ENCODE measurements at places on chromosomes 3 and 15.

DNA sequence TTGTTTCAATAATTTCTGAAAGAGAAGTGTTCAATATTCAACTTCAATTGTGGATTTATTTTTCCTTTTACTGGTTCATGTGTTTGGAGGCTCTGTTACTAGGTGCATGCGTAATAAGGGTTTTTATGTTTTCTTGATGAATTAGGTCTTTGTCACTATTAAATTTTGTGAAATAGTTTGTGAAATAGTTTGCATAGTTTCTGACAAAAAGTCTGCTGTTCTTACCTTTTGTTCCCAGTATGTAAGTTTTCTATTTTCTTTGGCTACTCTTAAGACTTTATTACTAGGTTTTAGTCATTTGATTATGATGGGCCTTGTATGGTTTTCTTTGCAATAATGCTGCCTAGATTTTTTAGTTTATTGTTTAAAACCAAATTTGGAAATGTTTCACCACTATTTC is 38.0 kb downstream of the MEF2A start:
- no peak for DNase-seq

DNA sequence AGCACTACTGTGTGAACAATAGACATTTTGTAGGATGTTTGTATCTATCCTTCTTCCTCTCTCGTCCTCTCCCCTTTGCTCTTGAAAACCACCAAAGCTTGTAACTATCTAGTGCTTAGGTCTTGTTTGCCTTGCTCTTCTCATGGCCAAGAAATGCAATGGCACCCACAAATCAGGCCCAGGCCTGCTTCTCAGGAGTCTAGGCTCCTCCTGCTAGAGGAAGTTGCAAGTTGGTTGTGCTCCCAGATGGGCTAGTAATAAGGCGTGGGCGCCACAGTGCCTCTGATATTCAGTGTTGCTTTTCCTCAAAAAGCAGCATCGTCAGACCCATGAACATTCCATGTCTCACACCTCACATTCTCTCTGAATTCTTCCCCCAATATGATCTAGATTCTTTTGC is 28.7 kb downstream of the ZNF385D start:
- no peak for DNase-seq

GRCh38 chr15:75721923-75722870 is 9.5 kb upstream of the CSPG4 start:
- DNase-seq = no peak

DNA sequence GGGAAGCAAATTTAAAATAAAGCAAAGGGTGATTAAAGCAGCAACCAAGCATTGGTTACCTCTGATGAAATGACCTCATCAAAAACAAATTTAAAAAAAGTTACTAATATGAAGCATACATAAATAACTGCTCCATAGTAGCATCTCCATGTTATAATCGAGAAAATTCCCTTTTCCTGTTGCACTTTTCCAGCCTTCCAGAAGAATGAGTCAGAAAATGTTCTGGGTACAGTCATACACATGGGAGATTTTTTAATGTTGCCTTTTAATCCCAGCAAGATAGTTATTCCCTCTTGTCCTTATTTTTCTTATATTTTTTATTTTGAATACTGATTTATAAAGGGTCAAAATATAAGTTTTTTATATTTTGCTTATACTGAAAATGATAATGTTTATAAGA is 2.6 kb upstream of the TMCO5A start:
- no peak for DNase-seq
